Cardiac atrium fibroblast (primary cell): ENCODE measurements at places on chromosomes 13 and 19. TPM values are rescaled to one million over a fixed set of nuclear protein-coding genes. Genes with fewer than 3 reads are reported as not detected.

BORA gene
- total RNA-seq: 2.3 and 3.2 TPM in 2 replicates

LRRC63 gene
- not detected in 2 replicates for total RNA-seq

ZNF560 gene
- under 0.01 and 2.8 TPM in 2 replicates for total RNA-seq

CTU1 gene
- 8.3 and 12.5 TPM in 2 replicates for total RNA-seq

PALM3 gene
- total RNA-seq: 0.54 TPM in 1 of 2 replicates, not detected in the other

OR7C1 gene
- total RNA-seq: not detected in 2 replicates

GPR183 gene
- total RNA-seq: not detected in 2 replicates

ZNF525 gene
- 1.4 and 3.2 TPM in 2 replicates for total RNA-seq

NTN5 gene
- total RNA-seq: not detected in 2 replicates

ZNF296 gene
- not detected in 2 replicates for total RNA-seq

PIAS4 gene
- 14.6 and 18.2 TPM in 2 replicates for total RNA-seq

CYP2A7 gene
- not detected in 2 replicates for total RNA-seq

JAK3 gene
- 13.8 and 17.3 TPM in 2 replicates for total RNA-seq

ZNF471 gene
- total RNA-seq: 3.2 and 3.6 TPM in 2 replicates
